Stimulated activated CD4-positive, alpha-beta T cell treated with anti-CD3 and anti-CD28 coated beads, Interleukin-12 subunit alpha, Interleukin-12 subunit beta, amount 100 ng/mL, for 4 hours (primary cell): ENCODE measurements at places on chromosomes 13 and 19.

DNA sequence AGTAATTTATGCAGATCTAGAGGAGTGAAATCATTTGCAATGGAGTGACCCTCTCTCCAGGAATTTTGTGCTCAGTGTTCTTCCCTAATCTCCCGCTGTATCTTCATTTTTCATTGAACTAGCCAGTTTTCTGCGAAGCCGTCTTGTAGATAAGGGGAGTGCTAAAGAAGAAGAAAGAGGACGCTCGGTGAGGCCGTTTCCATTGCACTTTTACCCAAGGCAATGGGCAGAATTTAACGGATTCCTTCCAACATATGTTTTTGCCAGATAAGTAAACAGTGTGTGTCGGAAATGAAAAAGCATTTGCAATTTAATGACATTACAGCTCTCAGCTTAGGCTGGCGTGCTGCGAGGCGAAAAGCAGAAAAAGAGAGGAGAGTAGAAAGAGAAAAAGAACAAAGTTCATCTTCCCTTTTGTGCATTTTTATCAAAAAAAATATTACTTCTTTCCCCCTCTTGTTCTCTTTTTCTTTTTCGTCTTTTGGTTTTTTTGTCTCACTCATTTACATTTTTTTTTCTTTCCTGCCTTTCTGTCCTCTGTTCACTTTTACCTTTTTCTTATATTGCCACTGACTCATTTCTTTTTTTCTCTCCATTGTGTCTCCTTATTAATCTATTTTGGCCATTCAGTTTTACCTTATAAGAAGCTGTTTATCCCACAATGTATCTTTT, 49.9 kb downstream of the SOX21 start:
- DNase-seq: no peak

DNA sequence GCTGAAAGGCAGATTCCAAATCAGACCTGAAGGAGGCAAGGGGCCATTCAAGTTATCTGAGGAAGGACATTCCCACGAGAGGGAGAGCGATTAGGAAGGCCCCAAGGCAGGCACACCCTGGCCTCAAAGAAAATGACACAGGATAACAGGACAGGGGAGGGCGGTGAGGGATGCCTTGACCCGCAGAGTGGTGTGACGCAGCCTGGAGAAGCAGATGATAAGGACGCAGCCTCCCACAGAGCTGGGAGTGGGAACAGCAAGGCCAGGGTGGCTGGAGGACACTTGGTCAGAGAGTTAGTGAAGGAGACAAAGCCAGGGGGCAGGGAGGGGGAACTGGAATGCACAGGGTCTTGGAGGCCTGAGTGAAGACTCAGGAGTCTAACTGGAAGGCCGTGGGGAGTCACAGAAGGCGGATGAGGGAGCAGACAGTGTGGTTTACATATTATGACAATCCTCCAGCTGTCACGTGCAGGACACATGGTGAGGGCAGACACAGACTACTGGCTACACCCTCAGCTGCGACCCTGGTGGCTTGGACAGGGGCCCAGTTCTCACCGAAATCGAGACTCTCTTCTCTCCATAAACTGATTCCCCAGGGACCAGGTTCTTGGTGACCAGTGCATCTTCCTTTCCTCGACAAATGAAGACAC, 5.8 kb upstream of the DYRK1B start:
- no peak for DNase-seq

DNA sequence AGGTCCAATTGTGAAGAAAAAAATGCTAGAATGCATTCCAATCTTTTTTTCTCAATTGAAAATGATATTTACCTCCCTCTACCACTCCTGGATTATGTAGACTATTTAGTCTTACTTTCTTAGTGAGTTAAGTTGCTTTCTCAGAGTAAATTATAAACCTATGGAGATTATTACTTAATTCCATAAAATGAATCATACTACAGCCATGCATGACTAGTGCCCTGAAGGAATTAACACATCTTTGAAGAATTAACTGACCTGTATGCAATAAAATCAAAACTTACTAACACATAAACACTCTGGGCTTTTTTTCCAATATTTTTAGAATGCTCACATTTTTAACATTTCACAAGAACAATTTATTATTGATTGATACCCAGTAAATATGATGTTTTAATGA, 379.4 kb upstream of the DACH1 start:
- no peak for DNase-seq

DNA sequence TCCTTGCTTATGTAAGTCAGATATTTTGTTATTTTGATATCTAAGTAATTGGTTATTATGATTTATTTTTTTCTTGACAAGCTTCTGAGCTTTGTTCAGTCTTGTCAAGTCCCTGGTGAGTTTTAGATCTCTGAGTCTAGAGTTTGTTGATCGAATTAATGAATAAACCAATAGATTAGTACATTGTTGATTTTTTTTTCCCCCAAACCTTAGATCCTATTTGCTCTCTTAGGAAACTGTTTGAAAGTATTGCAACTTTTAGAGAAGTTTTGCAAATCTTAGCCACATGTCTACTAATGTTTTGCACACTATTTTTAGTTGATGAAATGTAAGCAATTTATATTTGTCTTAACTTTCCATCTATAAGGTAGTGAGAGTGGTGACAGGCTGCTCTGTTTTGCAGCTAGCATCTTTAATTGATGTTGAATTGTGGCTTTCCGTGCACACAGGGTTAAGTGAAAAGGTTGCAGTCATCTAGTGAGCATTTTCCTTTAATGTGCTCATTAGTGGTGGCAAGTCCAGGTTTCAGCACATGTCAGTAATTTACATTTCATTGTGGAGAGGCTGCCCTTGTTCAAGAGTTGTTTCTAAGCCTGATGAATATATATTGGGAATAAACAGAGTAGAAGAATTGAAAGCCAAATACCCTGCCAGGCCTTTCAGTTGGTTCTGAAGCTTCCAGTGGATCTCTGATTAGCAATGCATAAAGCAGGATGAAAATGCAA, 86.3 kb downstream of the PCCA start:
- no peak for DNase-seq

DNA sequence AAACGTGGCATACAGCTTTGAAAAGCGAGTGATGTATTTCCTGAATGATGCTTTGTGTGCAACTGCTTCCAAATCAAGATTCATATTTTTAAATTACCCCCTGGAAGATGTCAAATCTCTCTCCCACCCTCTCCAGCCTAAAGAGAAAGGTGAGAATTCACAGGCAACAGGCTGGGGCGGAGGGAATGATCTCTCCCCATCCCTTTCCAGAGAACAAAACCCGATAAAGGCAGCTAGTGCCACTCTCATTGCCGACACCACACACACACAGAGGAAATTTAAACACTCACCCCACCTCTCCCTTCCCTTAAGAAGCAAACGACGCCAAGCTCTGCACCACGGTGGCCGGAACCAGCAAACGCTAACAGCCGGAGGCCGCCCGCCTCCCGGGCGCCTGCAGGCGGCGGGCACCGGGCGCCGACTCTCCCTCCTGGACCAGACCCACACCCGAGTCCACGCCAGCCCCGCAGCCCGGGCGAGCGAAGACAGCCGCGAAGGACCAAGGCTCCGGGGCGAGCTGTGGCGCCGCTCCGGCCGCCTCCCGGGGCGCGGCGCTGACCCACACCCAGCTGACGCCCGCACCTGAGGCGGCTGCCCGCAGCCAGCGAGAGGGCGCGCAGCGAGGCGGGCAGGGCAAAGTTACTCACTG, 477 bp downstream of the LNX2 start:
- DNase-seq: peak; percentile 28

DNA sequence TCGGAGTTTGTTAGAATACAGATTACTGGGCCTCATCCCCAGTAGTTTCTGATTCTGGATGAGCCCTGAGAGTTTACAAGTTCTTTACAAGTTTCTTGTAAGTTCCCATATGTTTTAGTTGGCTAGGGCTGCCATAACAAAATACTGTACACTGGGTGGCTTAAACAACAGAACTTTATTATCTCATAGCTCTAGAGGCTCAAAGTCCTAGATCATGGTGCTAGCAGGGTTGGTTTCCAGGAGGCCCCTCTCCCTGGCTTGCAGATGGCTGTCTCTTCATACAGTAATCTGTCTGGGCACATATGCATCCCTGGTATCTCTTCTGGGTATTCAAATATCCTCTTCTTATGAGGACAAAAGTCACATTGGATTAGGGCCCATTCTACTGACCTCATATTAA, 167.2 kb downstream of the KLF5 start:
- no peak for DNase-seq

DNA sequence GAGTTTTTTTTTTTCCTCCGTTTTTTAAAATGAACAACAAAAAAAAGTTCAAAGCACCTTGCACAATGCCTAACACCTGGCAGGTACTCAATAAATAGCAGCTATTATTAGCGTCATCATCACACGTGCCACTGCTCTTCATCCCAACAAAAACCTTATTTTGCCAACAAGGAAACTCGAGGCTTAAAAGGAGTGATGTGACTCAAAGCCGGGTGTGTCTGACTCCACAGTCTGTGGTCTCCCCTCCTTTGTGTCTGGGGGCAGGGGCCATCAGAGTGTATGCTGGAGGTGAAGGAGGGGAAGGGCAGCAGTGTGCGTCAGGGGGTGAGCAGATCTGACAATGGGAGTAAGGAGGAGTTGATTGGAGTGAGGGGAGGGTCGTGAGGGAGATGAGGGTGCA, 34.1 kb upstream of the POU2F2 start:
- DNase-seq: no peak

DNA sequence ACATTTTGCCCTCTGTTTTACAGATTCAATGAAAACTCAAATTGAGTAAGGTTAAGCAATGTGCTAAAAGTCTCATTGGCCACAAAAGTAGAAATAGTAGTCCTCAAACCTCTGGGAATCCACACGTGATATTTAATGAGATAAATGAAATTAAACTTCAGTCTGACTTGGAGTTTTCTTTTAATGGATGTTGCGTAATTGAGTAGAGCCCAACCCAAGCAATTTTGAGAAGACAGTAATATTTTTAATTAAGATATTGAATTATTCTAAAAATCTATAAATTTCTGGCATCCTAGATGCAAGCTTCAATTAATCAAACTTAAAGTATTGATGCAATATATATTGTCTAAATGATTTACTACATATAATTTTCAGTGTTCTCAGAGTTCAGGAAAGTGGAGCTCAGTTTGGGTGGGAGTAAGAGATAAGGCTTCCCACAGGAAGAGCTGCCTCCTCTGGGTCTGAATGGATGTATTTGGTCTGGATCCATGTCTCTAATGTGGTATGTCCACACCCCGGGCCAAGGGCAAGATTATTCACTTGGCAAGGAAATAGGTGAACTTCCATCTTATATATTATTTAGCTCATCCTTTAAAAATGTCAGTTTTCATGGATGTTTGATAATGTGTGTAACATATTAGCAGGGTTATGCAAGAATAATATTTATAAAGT, 6.9 kb downstream of the MBNL2 start:
- no peak for DNase-seq

GRCh38 chr19:39265321-39265916, 2.8 kb upstream of the IFNL2 start:
- no peak for DNase-seq

- no peak for DNase-seq
Measured at GRCh38 chr19:37564624-37565369, 29.8 kb downstream of the ZNF571 start.

DNA sequence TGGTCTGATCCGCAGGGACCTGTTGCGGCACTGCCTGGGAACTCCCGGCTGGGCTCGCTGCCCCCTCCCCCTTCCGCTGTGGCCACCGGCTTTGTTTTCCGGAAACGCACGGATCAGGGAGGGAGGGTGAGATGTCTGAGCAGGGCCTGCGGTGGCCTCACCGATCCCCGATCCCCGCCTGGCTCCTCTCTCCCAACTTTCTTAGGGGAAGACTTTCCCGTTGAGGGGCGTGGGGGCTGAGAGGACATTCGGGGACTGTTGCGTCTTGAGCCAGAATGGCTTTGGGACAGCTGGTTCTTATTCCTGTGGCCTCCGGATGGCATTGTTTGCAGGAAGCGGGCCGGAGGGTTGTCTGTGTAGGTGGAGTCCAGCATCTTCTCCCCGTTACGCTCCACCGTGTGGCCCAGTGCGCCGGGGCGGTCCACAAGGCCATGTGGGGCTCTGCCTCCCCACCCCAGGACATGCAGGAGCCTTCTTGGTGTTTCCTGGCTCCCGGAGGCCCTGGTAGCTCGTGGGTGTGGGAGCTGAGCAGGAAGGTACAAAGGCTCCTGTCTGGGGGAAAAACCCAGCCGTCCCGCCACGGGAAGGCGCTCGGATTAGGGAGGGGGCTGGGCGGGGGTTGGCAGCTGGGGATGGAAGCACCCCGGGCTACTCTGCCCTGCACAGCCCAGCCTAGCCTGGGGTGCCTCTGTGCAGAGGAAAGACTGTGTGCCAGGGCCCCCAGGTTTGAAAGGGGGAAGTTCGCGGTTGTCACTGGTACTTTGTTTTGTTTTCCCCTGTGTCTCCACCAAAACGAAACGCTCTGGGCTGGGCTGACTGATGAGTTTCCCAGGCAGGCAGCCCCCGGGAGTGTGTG, 1.3 kb downstream of the CSNK1G2 start:
- DNase-seq: peak; percentile 55

- DNase-seq: no peak
Measured at GRCh38 chr13:114067886-114068651, 64.4 kb downstream of the RASA3 start.

DNA sequence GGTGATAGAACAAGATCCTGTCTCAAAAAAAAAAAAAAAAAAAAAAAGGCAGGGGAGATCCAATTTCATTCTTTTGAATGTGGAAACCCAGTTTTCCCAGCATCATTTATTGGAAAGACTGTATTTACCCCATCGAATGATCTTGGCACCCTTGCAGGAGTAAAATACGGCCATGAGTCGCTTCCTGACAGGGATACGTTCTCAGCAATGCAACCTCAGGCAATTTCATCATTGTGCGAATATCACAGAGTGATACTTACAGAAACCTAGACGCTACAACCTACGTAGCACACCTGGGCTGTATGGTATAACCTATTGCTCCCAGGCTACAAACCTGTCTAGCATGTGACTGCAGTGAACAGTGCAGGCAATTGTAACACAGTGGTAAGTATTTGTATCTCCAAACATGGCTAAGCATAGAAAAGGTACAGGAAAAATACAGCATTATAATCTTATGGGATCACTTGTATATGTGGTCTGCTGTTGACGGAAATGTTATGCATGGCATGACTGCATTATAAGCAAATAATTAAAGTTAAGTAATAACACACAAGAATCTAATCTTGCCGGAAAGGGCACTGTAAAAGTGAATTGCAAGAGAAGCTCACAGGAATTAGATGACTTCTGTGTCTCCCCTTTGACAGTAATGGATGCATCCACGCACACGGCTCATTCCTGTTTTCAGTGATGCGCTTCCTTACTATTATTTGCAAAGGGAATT, 24.1 kb downstream of the RFX2 start:
- DNase-seq: no peak

GRCh38 chr13:46593398-46593797, 40.4 kb downstream of the LRCH1 start:
- peak; percentile 27 for DNase-seq
